Retina (tissue), 1 donor: ENCODE measurements at places on chromosomes 16 and 17.

- DNase-seq = no peak
These were observed 196.1 kb downstream of the NTN1 start for GRCh38 chr17:9217151-9218056.

- no peak for DNase-seq
These were observed 180.5 kb downstream of the VPS53 start for GRCh38 chr17:534071-534691.

DNA sequence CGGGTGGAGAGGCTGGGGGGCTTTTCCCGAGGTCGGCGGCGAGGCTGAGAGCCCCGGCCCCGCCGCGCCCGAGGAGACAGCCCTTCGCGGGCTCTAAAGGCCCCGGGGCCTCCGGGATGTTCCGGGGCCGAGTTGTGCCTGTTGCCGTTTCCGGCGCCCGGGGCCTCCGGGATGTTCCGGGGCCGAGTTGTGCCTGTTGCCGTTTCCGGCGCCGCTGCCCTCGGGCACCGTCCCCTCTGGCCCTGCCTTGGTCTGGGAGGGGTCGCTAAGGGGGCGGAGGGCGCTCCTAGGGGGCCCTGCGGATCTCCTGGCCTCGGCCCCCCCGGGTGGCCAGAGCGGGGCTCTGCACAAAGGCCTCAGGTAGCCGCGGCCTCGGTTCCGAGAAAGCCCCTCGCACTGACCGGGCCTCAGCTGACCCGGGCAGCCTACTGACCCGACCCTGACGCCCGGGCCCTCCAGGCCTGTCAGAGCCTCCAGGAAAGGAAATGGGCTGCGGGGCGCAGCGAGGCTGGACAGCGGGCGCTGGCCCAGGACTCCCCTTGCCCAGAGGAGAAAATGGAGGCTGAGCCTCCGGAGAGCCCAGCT lies 24.2 kb downstream of the ACTG1 start:
- no peak for DNase-seq

- DNase-seq = no peak
These were observed 25.3 kb upstream of the KSR1 start for GRCh38 chr17:27430882-27431491.

DNA sequence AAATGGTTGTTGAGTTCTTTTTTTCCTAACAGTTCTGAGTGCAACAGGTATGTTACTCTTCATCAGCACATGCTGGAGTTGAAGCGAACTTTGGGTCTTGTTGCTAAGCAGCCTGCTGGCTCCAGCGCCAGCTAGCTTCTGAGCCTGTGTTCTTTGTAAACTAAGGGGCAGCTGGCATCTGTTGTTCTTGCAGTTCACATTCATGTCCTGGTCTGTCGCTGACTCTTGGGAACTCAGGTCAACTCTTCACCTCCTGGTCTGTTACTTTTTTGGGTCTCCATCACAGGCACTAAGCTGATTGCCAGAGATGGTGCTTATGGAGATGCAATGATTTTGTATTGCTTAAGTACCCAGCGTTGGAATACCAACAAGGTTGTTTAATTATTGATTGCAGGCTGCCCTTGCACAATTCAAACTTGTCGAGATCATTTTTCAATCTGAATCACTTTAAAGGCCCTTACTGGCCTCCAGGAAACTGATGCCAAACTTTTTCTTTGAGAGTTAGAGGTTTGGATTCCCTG lies 40.9 kb downstream of the USP10 start:
- no peak for DNase-seq

DNA sequence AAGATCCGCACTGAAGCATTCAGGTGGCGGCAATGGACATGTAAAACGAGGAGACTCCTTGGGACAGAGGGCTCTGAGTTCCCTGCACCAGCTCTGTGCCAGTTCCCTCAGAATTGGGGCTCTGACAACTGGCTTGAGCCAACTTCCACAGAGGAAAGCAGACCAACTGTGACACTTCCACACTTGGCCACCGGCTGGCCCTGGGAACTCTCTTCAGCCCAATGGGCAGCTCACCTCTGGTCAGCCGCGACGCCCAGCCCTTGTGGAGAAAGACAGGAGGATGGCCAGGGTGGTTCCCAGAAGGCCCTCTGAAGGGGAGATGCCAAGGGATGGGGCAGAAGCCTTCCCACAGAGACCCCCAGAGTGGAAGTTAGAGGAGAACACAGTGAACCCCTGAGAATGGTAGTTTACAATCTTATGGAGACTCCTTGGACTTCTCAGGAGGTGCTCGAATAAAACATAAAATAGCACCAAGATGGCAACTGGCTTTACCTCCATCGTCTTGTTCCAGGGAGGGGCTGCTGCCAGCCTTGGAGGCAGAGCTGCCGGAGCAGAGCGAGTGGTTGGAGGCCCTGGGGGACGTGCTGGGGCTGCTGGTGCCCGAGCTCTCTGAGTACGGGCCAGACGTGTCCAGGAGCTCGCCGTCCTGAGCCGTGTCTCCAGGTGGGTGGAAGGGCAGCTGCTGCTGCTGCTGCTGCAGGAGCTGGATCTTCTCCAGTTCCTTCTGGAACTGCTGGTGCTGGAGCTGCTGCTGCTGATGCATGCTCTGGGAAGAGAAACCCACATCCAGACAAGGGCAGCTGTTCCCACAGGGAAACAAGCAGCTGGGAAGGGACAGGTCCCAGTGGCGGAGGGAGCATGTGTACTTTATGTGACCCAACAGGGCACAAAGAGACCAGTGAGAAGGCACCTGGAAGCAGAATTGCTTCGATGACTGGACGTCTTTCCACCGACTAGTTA lies 35.0 kb upstream of the ICAM2 start:
- no peak for DNase-seq

DNA sequence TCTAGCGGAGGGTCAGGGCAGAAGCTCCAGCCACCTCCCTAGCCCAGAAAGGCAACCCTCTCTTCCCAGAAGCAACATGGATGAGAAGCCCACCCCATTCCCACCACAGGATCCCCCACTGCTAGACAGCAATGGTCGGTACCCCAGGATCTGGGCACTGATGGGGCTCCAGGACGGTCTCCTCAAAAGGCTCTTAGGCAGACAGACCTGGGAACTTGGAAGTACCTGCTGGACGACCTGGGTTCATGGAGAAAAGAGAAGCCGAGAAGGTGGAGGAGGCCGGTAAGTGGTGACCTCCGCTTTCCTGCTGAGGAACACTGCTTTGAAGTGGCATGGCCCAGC lies 96.6 kb downstream of the TBC1D16 start:
- no peak for DNase-seq

GRCh38 chr16:22282254-22282892 lies 14.8 kb upstream of the POLR3E start:
- no peak for DNase-seq

DNA sequence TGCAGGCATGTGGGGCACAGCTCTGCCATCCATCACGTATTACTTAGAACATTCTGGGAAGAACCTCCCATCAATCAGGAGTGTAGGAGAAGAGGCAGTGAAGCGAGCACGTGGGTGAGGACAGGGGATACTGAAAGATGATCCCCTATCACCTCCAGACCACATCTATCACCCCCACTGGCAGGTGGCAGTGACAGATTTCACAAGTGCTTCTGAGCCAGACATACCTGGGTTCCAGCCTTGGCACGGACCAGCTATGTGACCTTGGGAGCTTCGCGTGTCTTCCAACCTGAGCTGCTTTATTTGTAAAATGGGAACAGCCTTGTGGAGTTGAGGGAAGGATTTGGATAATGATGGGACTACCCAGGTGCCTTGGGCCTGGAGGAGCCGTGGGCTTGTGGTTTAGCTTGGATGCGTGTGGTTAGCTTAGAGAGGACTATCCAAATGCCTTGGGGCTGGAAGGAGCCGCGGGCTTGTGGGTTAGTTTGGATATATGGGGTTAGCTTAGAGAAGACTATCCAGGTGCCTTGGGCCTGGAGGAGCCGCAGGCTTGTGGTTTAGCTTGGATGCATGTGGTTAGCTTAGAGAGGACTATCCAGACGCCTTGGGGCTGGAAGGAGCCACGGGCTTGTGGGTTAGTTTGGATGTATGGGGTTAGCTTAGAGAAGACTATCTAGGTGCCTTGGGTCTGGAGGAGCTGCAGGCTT lies 206.4 kb downstream of the ENGASE start:
- DNase-seq = no peak

DNA sequence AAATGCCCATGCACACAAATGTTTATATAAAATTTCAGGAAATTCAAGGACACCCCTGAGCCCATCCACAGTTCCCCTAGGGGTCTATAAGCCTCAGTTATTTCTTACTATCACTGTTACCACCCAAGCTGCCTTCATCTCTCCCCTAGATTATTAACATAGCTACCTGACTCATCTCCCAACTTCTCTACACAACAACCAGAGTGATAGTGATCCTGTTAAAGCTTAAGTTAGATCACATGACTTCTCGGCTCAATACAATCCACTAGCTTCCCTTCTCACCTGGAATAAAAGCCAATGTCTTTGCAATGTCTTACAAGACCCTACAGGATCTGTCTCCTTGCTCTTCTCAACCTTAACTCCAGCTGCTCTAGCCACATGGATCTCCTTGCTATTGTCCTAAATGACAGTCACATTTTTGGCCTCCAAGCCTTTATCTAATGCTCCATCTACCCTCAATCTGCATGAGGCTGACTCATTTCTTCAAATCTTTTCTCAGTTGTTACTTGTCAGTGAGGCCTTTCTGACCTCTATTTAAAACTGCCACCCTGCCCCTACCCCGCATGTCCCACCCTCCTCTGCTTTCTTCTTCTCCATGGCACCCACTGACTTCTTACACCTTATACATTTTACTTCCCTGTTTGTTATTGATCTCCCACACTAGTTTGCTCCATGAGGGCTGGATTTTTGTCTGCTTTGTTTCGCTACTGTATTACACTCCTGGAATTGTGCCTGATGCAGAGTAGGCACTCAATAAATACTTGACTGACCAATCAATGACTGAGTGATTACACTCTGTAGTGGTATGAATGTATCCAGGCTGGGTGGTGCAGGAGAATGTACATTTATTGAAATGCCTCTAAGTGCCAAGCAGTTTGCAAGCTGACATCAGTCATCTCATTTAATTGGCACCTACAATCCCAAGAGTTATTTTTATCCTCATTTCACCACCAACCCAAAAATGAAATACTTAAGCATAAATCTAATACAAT lies 5.2 kb upstream of the LIG3 start:
- no peak for DNase-seq

- DNase-seq = no peak
These were observed 527 bp upstream of the UBE2Z start for GRCh38 chr17:48907713-48908046.

- DNase-seq = no peak
These were observed 5.1 kb downstream of the MT4 start for GRCh38 chr16:56569971-56570370.

- DNase-seq = no peak
These were observed 5.0 kb upstream of the TLCD2 start for GRCh38 chr17:1714980-1715802.

DNA sequence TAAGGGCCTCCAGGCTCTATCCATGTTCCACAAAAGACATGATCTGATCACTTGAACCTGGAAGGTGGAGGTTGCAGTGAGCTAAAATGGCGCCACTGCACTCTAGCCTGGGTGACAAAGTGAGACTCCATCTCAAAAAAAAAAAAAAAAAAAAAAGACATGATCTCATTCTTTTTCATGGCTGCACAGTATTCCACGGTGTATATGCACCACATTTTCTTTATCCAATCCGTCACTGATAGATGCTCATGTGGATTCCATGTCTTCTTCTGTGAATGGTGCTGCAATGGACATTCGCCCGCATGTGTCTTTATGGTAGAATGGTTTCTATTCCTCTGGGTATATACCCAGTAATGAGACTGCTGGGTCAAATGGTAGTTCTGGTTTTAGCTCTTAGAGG lies 124.4 kb downstream of the ANKRD11 start:
- DNase-seq = no peak

- no peak for DNase-seq
These were observed 7.6 kb downstream of the EME1 start for GRCh38 chr17:50380369-50381259.

DNA sequence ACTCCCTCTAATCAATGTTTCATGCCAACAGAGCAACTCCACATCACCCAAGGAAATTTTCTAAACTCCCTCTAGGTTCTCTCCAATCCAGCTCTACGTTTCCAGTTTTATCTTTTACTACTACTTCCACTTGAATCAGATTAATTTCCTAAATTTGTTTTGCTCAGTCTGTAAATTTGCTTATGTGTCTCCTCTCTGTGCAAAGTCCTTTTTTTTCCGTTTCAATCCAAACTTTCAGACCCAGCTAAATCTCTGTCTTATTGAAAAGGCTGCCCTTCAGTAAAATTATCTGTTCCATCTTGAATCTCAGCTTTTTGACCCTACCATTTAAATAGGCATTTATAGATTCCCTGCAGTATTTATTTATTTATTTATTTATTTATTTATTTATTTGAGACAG lies 61.4 kb upstream of the COX10 start:
- no peak for DNase-seq

DNA sequence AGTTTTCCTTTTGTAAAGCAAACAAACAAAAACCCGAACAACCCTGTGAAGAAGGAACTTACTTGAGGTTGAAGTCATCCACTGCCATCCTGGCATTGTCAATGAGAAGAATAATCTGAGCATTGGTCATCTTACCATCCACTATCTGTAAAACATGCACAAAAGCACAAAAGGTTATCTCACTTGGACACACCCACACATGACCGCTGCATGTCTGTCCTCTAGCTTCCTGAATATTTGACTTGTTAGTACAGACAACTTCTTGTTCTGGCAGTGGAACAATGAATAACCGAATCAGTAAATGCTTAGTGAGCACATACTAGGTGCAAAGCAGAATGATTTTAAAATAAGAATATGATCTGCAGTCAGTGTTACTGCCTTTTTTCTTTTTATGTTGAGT lies 6.1 kb downstream of the KRT23 start:
- no peak for DNase-seq

- no peak for DNase-seq
These were observed 7.7 kb upstream of the ACTG1 start for GRCh38 chr17:81520021-81520901.

- DNase-seq = peak; percentile 51
These were observed 7.6 kb downstream of the EPX start for GRCh38 chr17:58200024-58200633.

DNA sequence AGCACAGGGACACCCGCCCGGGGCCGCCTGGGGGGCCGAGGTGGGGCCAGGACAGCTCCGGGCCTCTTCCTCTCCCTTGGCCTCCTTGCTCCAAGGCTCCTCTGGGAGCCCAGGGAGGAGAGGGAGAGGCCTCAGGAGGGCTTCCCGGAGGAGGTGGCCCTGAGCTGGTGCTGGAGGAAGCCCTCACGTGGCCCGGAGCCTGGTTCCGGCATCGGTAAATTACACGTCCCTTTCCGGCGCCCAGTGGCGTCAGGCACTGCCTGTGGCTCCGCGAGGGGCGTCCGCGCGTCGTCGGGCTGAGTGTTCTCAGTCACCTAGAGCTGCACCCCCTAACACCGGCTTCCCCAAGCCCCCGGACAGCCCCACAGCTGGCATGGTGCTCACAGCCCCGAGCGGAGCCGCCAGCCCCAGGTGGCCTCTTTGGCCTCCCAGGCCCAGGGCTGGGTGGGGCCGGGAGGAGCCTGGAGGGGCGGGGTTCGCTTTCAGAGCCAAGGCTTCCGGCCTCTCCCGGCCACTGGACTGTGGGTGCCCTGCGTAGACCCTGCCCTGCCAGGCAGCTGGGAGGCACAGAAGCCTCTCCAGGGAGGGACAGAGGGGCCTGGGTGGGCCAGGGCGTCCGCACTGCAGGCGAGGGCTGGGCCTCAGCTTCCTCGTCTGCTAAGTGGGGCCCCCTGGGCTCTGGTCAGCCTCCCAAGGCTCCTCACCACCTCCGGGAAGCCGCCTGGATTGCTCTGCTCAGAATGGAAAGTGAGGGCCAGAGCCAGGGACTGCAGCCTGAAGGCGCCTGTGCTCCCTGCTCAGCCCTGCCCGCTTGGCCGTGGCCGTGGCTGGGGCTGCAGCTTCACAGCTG lies 27.9 kb upstream of the SSTR5 start:
- no peak for DNase-seq
